HFFc6 (cell line): ENCODE measurements at places on chromosomes 12 and 14. TPM values are rescaled to one million over a fixed set of nuclear protein-coding genes. Genes with fewer than 3 reads are reported as not detected.

- DNase-seq: no peak
- H3K4me3 ChIP-seq: no peak overlapping the region
- H3K27ac ChIP-seq: no peak overlapping the region
- H3K4me1 ChIP-seq: no peaks in the 10 kb centered on the region
- H3K27me3 ChIP-seq: no peaks in the 10 kb centered on the region
Observed at GRCh38 chr14:94239406-94239805, 53.7 kb downstream of the SERPINA10 start.

DNA sequence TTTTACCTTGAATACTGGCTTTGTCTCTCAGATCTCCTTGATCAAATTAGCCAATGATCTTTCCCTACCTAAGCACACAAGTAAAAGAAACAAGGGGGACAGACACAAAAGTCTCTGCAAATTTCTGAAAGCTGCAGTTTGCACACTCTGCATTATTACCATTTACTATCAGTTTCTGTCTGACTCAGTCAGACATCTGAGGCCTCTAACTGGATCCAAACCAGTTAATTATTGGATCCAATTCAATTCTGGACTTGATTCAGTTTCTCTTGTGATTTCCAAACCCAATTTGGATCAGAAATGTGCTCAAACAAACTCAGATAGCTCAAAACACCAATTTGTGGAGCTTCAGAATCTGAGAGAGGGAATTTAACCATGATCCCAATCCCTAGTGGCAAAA lies 16.6 kb downstream of the SSTR1 start:
- no peak overlapping the region for H3K4me3 ChIP-seq
- no peaks in the 10 kb centered on the region for H3K27me3 ChIP-seq
- no peaks in the 10 kb centered on the region for H3K36me3 ChIP-seq
- no peak for DNase-seq
- no peak overlapping the region for H3K27ac ChIP-seq

DNA sequence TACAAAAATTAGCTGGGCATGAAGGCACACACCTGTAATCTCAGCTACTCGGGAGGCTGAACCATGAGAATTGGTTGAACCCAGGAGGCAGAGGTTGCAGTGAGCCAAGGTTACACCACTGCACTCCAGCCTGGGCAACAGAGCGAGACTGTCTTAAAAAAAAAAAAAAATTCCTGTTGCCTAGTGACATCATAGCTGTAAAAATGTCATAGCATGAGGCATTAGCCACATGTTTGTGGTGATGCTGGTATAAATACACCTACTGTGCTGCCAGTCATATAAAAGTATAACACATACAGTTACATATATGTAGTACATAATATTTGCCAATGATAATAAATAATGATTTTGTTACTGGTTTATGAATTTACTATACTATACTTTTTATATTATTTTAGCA lies 22.2 kb downstream of the SLC41A2 start:
- no peaks in the 10 kb centered on the region for H3K27me3 ChIP-seq
- peaks cover 11% of the 10 kb centered on the region for H3K4me1 ChIP-seq
- DNase-seq: no peak
- no peak overlapping the region for H3K27ac ChIP-seq
- no peak overlapping the region for H3K4me3 ChIP-seq

GRCh38 chr12:122421187-122421820 lies 1.2 kb downstream of the CLIP1 start:
- H3K36me3 ChIP-seq: no peaks in the 10 kb centered on the region
- H3K27ac ChIP-seq: peak overlapping the region; percentile 98
- no peaks in the 10 kb centered on the region; the same call in none of the 2 replicates for H3K27me3 ChIP-seq
- DNase-seq: peak; percentile 34
- H3K4me3 ChIP-seq: peak overlapping the region; percentile 99

- H3K36me3 ChIP-seq: peaks cover 4% of the 10 kb centered on the region; the same call in 1 of the 2 replicates
- no peaks in the 10 kb centered on the region for H3K4me1 ChIP-seq
- H3K27me3 ChIP-seq: no peaks in the 10 kb centered on the region; the same call in 1 of the 2 replicates
- DNase-seq: no peak
- no peak overlapping the region for H3K4me3 ChIP-seq
Observed at GRCh38 chr12:128944956-128945355, 91.7 kb downstream of the GLT1D1 start.

- peaks cover 4% of the 10 kb centered on the region; the same call in 1 of the 2 replicates for H3K36me3 ChIP-seq
- peaks cover 13% of the 10 kb centered on the region for H3K4me1 ChIP-seq
- H3K4me3 ChIP-seq: no peak overlapping the region
- DNase-seq: no peak
- H3K27ac ChIP-seq: no peak overlapping the region
Observed at GRCh38 chr12:115362339-115362976, 678.5 kb upstream of the TBX3 start.

DNA sequence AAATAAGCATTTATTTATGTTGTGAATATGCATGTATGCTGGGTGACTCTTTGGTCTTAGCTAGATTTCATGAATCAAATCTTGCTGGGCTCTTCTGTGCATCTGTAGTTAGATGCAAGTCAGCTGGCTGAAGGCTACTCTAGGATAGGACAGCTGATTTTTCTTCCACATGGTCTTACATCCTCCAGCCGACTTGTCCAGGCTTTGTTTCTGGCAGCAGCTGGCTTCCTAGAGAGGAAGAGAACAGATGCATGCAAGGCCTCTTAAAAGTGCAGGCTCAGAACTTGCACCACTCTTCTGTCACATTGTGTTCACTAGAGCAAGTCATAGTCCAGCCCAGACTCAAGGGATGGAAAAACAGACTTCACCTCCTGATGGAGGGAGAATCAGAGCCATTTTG lies 435.4 kb upstream of the STXBP6 start:
- no peaks in the 10 kb centered on the region for H3K36me3 ChIP-seq
- no peak for DNase-seq
- H3K4me3 ChIP-seq: no peak overlapping the region
- no peaks in the 10 kb centered on the region for H3K27me3 ChIP-seq

- no peak overlapping the region for H3K4me3 ChIP-seq
- DNase-seq: no peak
- H3K4me1 ChIP-seq: peaks cover 12% of the 10 kb centered on the region
- H3K27ac ChIP-seq: no peak overlapping the region
- H3K36me3 ChIP-seq: no peaks in the 10 kb centered on the region
Observed at GRCh38 chr12:66321435-66321834, 19.1 kb downstream of the HELB start.

DNA sequence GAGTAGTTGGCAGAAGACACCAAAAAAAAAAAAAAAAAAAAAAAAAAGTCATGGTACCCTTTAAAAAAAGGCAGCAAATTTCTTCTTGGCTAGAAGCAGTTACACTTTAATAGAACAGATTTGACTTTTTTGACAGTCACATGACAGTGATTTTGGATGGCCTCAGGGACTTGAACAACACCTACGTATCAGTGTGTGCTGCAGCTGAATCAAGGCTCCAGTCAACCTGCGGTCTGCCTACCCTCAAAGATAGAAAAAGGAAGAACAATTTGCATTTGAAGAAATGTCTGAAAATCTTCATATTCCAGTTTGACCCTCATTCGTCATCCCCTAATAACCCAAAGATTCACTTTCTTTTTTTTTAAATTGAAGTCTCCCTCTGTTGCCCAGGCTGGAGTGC lies 53.9 kb downstream of the MDM2 start:
- no peaks in the 10 kb centered on the region for H3K36me3 ChIP-seq
- H3K27ac ChIP-seq: no peak overlapping the region
- DNase-seq: no peak
- peaks cover 4% of the 10 kb centered on the region; the same call in 1 of the 2 replicates for H3K27me3 ChIP-seq
- H3K4me3 ChIP-seq: no peak overlapping the region

DNA sequence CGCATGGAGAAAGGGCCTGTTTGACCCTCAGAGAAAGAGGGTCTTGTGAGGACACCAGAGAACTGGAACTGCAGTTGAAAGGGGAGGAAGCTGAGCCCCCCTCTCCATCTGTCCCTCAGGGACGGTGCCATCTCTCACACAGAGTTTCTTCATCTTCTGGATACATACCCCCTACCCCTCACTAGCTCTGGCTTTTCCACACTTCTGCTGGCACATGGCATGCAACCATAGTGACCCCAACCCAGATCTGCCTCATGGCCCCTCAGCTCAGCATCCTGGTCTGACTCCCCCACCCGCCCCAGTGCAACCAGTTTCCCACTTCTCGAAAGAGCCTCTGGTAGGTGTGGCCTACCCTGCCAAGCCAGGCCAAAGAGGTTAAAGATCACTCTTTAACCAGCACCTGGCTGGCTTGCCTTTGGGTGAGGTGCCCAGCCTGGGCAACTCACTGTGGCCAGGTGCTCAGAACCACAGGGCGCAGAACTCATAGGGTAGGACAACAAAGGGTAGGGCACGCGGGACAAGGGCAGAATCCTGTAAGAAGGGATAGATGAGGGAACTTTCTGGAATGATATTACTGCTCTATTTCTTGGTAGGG lies 25.8 kb downstream of the GALNT16 start:
- no peak overlapping the region for H3K4me3 ChIP-seq
- H3K36me3 ChIP-seq: no peaks in the 10 kb centered on the region
- DNase-seq: no peak
- no peak overlapping the region for H3K27ac ChIP-seq
- H3K4me1 ChIP-seq: peaks cover 8% of the 10 kb centered on the region
- peaks cover 15% of the 10 kb centered on the region for H3K27me3 ChIP-seq

DNA sequence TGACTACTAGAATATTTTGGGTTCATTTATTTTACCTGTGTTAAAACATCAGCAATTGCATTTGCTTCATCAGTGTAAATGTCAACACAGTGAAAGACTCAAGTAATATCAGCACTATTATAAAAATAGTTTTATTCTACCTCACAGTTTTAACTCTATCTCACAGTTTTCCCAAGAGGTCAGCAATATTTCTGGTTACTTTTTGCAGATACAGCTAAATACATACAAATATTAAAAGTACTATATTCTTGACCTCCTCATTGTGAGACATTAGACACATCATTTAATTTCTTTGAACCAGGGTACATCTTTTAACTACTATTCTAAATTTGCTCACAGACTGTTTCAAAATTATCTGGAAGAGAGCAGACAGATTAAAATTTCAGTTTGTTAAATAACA lies 321.7 kb upstream of the OR4E1 start:
- H3K36me3 ChIP-seq: 0 out of 2 replicates have a peak, but pooled peaks cover 12% of the 10 kb centered on the region
- no peaks in the 10 kb centered on the region for H3K4me1 ChIP-seq
- DNase-seq: no peak
- H3K27ac ChIP-seq: no peak overlapping the region

- no peaks in the 10 kb centered on the region for H3K4me1 ChIP-seq
- peaks cover 12% of the 10 kb centered on the region; the same call in 1 of the 2 replicates for H3K36me3 ChIP-seq
Observed at GRCh38 chr12:97324471-97324870, 138.1 kb upstream of the RMST start.

GRCh38 chr14:69553252-69553651 lies 21.4 kb downstream of the CCDC177 start:
- H3K27me3 ChIP-seq: peaks cover 36% of the 10 kb centered on the region
- H3K27ac ChIP-seq: no peak overlapping the region
- H3K4me3 ChIP-seq: no peak overlapping the region
- DNase-seq: peak; percentile 56
- no peaks in the 10 kb centered on the region for H3K36me3 ChIP-seq

- H3K36me3 ChIP-seq: peaks cover 19% of the 10 kb centered on the region
- no peak overlapping the region for H3K27ac ChIP-seq
- DNase-seq: no peak
- peaks cover 16% of the 10 kb centered on the region for H3K4me1 ChIP-seq
Observed at GRCh38 chr12:15988983-15989755, 78.0 kb downstream of the DERA start.

GRCh38 chr14:23310546-23310945 lies 3.9 kb downstream of the BCL2L2 start:
- peaks cover 40% of the 10 kb centered on the region for H3K36me3 ChIP-seq
- H3K27ac ChIP-seq: 0 out of 2 replicates have a peak overlapping the region, but pooled peaks have one; percentile 18
- no peak overlapping the region for H3K4me3 ChIP-seq
- no peaks in the 10 kb centered on the region; the same call in 1 of the 2 replicates for H3K27me3 ChIP-seq
- peaks cover 35% of the 10 kb centered on the region for H3K4me1 ChIP-seq

- DNase-seq: no peak
- H3K4me1 ChIP-seq: peaks cover 9% of the 10 kb centered on the region; the same call in 1 of the 2 replicates
- no peak overlapping the region for H3K27ac ChIP-seq
- no peak overlapping the region for H3K4me3 ChIP-seq
Observed at GRCh38 chr12:121845701-121846100, 13.0 kb downstream of the HPD start.

SLC16A7 gene
- total RNA-seq: 37.3 to 49.6 TPM (median 42.3 TPM) in 3 replicates

GRIN2B gene
- total RNA-seq: not detected in 3 replicates

KRT6A gene
- total RNA-seq: not detected in 3 replicates

MUCL1 gene
- not detected in 3 replicates for total RNA-seq

AKAP3 gene
- total RNA-seq: 0.64 to 1.3 TPM (median 1.2 TPM) in 3 replicates

KERA gene
- not detected in 3 replicates for total RNA-seq

HOXC6 gene
- total RNA-seq: 0.19 to 2.1 TPM (median 0.48 TPM) in 3 replicates
